Activated CD4-positive, alpha-beta T cell treated with anti-CD3 and anti-CD28 coated beads, Interleukin-2, amount 50 U/mL, for 16 hours (primary cell): ENCODE measurements at places on chromosomes 6 and 20.
A peak's percentile ranks its signal among the peaks of the same experiment; 100 is the strongest.

DNA sequence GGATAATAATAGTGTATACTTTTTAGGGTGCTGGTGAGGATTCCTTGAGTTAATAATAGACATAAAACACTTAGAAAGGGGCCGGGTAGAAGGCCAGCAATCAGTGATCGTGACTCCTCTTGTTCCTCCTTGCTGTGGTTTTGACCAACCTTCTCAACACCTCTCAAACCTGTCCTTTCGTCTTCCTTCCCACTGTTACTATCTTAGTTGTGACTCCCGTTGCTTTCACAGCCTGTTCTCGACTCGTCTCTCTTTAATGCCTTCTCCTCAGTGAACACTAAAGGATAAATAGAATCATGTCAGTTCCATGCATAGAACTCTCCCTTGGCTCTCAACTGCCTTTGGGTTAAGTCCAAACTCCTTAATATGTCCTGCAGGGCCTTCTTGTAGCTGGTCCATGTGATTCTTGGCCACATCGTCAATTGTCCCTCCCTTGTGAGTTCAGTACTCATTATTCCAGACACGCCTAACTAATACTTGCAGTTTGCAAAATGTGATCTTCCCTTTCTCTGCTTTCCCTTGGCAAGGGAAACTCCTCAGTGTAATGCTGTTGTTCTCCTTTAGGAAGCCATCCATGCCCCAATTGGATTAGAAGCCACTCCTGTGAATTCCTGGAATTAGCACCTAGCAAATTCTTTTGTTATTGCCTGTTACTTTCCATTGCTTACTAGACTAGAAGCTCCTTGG, 164.9 kb downstream of the UTRN start:
- DNase-seq, result no peak

DNA sequence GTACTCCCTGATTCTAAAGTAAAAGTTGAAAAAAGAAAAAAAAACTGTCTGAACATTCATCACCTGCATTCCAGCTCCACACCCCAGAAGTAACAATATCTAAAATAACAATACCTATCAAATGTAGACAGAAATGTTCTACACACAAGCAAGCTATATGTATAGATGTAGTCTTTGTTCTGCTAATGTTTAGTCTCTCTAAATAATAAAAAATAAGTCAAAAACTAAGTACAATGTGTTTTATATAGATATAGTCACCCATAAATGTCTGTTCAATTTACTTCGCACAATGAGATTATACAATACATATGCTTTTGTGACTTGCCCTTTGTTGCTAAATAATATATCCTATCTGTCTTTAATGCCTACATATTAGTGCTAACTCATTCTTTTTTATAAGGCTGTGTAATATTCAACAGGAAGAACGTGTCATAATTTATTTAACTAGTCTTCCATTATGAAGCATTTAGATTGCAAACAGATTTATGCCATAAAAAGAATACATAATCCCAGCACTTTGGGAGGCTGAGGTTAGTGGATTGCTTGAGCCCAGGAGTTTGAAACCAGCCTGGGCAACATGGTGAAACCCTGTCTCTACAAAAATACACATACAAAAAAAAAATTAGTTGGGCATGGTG, 216.2 kb upstream of the ZNF217 start:
- no peak for DNase-seq

DNA sequence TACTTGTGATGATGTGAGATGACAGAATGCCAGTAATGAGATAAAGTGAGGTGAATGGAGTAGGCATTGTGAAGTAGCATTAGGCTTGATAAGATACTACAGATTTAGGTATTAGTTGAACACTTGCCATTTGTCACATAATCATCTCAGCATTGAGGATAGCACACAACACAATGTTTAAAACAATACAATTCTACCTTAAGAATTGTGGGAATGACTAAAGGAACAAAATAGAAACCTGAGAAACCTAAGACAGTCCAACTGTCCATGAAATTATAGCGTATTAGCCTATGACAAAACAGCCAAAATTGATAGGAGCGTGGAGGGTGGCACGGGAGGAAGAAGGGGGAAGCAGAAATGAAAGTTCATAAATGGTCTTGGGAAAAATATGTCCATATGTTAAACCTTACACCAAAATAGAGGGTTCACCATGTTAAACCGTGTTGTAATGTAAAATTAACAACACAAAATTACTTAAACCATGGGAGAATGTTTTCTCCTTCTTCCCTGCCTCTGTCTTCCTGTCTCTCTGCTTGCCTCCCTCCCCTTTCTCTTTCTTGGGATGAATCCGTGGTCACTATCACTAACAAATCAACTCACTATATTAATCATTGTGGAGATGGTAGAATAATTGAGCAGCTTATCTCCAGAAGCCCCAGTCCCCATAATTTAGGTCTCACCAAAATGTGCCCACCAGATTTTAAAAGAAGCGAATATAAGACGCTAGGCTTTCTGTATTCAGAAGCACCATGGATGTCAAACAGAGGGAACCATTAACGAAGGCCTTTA, 33.0 kb upstream of the HFE start:
- peak; percentile 42 for DNase-seq

DNA sequence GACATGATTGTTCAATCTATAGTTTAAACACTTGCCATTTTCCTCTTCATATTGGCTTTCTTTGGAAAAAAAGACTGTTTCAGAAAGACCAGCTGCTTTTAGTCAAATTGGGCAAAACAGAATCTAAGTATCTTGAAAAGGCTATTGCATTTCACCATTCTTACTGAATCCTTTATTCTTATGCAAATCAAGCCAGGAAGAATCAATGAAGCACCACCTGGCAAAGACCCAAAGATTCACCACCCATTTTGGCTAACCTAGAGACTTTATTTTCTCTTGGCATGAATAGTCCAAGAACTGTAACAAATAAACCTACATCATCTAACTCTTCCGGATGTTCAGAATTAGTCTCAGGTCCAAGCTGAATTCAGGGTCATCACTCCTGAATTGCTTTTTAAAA, 71.3 kb upstream of the EYA4 start:
- DNase-seq, result no peak

- DNase-seq, result peak; percentile 64
These were observed 979 bp upstream of the SOD2 start for GRCh38 chr6:159693894-159694545.

DNA sequence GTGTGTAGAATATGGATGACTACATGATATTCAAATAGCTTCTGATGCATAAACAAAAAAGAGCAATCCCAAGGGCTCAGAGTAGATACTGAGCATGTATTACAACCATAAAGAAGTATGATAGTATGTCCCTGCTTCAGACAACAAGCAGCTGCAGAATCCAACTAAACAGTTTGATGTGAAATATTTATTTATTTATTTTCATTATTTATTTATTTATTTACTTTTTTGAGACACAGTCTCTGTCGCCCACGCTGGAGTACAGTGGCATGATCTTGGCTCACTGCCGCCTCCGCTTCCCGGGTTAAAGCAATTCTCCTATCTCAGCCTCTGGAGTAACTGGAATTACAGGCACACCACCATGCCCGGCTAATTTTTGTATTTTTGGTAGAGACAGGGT, 384.3 kb downstream of the KHDRBS2 start:
- no peak for DNase-seq

DNA sequence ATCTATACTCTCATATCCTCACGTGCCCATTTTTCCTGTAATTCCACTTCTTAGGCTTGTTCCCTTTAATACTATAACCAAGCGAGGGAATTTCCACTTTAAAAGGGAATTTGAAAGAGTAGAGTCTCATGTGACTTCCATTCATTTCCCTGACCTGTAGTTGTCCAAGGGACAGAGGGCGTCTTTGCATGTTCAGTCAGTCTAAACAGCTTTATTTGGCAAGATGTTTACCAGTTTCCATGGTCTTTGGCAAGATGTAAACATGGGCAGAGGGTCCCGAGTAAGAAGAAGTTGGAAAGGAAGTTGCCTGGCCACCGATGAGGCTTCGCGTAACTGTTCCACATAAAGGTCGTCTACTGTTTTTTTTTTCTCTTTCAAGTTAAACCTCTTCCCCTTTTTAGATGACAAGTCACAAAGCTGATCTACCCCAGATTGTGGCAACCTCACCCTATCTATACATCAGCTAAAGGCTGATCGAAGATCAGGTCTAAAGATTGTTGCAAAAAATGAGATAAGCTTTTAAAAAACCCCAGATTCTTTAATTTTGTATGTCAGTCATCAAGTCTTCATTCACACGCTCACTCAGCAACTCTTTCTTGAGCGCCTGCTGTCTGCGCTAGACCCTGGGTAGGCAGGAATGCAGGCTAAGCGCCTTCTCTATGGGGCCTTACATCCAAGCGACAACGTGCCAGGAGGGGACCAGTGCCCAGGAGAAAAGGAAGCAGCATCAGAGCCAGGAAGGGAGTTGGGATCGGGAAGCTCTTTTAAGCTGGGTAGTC, 31.7 kb upstream of the CCR6 start:
- peak; percentile 32 for DNase-seq

GRCh38 chr20:24438331-24438730, 31.1 kb upstream of the SYNDIG1 start:
- DNase-seq, result no peak

DNA sequence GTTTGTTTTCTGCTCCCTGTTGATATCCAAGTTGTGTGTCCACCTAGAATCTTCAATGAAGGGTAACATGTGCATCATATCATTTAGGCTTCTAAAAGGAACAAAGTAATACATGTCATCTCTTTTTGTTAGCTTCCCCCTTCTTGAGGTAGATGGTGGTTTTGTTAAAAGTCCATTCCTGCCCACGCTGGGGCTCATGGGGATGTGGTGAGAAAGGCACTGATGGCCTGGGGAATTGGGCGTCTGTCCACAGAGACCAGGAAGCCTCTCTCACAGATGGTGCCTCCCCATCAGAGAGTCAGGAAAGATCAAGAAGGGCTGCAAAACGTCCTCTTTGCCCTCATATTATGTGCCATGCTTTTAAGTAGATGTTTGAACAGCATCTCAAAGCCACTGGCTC, 32.5 kb downstream of the GNAS start:
- DNase-seq, result no peak

- no peak for DNase-seq
These were observed 116.7 kb upstream of the FRMD1 start for GRCh38 chr6:168195712-168196111.

- DNase-seq, result no peak
These were observed 482.9 kb downstream of the PTPRT start for GRCh38 chr20:42706759-42707158.

- DNase-seq, result no peak
These were observed 235.6 kb upstream of the MOCS1 start for GRCh38 chr6:40169878-40170277.

GRCh38 chr6:156942266-156942665, 165.1 kb downstream of the ARID1B start:
- DNase-seq, result no peak

DNA sequence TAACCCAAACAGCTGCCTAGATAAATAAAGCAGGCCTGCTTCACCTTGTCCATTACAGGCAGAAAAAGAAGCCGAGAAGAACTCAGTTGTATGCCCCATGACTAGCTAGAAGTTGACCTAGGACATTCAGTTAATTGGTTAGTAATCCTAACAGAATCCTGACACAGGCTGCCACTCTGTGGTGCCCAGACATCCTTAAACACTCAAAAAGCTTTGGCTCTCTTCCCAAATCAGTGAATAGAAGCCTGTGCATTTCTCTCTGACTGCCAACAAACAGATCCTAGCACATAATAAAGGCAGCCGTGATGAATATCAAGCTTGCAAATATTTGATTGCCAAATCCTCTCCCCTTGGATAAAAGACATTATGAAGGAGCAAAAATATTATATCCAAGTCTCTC, 519.1 kb upstream of the EYS start:
- DNase-seq, result no peak

DNA sequence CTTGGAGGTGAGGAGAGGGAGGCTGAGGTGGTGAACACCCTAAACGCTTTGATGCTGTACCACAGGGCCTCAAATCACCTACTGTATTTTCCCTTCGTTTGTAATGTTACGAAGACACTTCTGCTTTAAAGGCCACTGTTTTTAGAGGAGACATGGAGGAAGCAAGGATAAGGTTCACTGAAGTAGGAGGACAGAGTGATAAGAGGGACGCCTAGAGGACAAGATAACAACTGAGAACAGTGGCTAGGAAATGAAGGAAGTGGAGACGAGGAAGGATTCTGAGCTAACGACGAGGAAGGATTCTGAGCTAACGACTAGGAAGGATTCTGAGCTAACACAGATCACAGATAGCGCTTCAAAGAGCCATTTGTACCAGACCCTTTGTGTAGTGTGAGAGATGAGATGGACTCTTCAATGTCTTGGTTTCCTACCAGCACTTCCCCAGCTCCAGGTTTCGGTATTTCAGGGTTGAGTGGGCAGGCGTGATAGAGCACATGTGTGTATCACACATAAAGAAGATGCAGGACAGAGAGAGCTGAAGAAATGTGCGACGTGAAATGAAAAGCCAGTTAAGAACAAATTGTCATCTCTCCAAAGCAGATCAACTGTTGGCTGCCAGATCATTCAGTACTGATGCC, 7.5 kb downstream of the SF3B5 start:
- DNase-seq, result no peak

DNA sequence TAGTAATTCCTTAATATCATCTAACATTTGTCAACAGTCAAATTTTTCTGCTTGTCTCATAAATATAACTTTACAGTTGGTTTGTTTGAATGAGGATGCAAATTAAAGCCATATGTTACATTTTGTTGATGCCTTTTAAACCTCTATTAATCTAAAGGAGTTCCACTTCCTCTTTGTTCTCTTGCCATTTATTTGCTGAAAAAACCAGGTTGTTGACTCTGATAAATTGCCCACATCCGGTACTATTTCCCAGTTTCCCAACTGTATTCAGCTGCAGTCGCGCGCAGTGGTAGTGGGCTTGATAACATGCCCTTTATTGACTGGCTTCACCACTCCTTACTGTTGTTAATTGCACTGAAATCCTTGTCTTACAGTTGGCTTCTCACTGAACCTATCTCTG, 32.8 kb upstream of the SIRPB2 start:
- DNase-seq, result no peak

DNA sequence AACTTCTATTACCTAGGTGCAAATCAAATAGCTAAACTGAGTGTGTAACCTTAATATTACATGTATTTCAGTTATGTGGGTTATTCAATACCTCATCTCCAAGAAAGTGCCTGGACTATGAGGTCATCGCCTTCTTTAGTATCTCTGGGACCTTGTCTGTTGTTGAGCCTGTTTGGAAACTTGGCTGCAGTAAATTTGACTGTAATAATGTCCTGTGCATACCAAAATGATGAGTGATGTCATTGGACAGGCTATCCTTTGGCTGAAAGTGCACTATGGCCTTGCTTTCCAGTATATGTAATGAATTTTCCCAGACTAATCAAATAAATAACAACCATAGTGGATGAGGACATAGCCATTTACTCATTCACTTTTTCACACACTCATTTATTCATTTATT, 455.1 kb downstream of the ADGRB3 start:
- no peak for DNase-seq

DNA sequence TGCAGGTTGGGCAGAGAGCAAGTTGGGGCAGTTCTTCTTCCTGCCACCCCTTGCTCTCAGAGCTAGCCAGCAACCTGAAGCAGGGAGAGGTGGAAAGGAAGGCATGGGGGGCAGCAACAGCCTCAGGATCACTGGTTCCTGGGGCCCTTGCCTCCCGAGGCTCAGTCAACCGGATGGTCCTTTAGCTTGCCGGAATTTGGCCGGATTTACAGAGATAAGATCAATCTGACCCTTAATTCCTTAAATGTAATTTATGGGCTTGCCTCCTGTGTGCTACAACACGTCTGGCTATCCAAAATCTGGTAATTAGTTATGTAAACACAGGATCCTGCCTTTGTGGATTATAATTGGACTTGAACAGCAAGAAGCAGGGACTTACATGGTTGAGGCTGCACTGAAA, 19.5 kb upstream of the TCP11 start:
- no peak for DNase-seq

GRCh38 chr20:63795178-63795830, 35.8 kb downstream of the ZBTB46 start:
- no peak for DNase-seq

- DNase-seq, result peak; percentile 48
These were observed 79.1 kb downstream of the ELOVL4 start for GRCh38 chr6:79868098-79868722.
